WTC11 (cell line): ENCODE measurements at places on chromosomes 2 and 18. TPM values are rescaled to one million over a fixed set of nuclear protein-coding genes. Genes with fewer than 3 reads are reported as not detected.

DNA sequence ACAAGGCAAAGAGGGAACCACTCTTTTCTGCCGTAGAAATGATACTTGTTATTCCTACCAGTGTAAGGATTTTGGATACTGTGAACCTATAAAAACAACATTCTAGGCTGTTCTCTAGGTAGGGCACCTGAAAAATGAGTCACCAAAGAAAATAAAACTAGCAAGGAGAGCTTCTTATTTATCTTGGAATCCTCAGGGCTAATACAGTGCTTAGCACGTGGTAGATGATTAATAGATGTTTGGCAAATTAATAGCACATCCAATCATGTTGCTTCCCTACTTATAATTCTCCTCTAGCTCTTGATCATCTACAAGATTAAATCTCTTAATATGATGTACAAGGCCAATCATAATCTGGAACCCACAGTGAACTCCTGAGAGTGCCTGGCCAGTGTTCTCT is 73.1 kb downstream of the AAK1 start:
- no peaks in the 10 kb centered on the region for H3K27me3 ChIP-seq
- peaks cover 8% of the 10 kb centered on the region; the same call in 1 of the 2 replicates for H3K4me1 ChIP-seq
- DNase-seq: no peak
- no peak overlapping the region for H3K4me3 ChIP-seq
- no peak overlapping the region for H3K27ac ChIP-seq
- no peaks in the 10 kb centered on the region for H3K36me3 ChIP-seq

DNA sequence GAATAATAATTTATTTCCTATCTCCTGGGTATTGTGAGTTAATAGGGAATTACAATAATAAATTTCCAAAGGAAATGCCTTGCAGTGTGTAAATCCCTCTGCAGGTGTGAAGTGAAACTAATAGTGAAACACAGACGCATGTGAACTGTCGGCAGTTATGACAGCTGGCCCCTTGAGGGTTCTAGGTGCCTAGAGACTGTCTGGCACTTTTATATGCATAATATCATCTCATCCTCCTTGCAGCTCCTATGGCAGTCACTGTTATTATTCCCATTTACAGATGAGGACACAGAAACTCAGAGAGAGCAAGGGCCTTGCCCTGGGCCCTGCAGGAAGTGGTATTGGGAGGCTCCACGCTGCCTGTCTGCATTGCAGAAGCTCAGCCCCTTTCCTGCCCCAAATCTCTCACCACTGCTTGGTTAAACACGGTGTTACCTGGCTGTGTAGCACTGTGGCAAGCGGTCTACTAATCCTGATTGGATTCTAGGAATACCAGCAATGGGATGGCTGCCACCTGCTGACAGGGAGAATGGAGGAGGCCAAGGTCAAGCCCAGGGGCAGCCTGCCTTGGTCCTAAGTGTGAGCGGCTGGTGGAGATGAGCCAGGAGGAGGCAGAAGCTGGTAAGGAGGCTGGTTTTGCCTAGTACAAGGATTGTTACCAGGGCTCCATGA is 32.8 kb upstream of the ACKR3 start:
- H3K4me1 ChIP-seq: peaks cover 3% of the 10 kb centered on the region; the same call in 1 of the 2 replicates
- no peak for DNase-seq
- no peaks in the 10 kb centered on the region for H3K36me3 ChIP-seq
- H3K27ac ChIP-seq: no peak overlapping the region
- H3K4me3 ChIP-seq: no peak overlapping the region

GRCh38 chr2:99827296-99827999 is 314.9 kb downstream of the AFF3 start:
- H3K4me3 ChIP-seq: no peak overlapping the region
- H3K36me3 ChIP-seq: no peaks in the 10 kb centered on the region
- no peak for DNase-seq

DNA sequence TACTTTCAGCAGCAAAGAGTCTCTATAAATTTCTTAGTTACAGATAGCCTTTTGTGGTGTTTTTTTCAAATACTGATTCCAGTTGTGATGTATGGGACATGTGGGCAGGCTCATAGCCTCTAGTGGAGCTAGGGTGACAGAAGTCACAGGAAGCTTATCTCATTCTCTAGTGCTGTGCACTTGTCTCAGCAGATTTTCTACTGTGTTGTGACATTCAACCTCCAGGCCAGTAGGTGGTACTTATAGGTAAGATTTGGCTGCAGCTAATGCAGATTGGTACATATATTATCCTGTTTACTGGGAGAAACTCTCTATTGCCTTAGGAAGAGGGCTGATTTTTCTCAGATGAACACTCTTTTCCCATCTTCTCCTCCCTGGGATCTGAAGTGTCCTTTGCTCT is 176.2 kb downstream of the CALCRL start:
- H3K27me3 ChIP-seq: no peaks in the 10 kb centered on the region
- H3K36me3 ChIP-seq: no peaks in the 10 kb centered on the region; the same call in 1 of the 2 replicates
- no peak for DNase-seq

- H3K4me3 ChIP-seq: no peak overlapping the region
- DNase-seq: no peak
- peaks cover 4% of the 10 kb centered on the region for H3K4me1 ChIP-seq
Observed at GRCh38 chr2:13543550-13543949, 826.8 kb downstream of the TRIB2 start.

GRCh38 chr2:164761737-164762460 is 79.7 kb downstream of the COBLL1 start:
- H3K27me3 ChIP-seq: no peaks in the 10 kb centered on the region
- no peak overlapping the region for H3K4me3 ChIP-seq
- DNase-seq: no peak
- no peaks in the 10 kb centered on the region for H3K4me1 ChIP-seq

DNA sequence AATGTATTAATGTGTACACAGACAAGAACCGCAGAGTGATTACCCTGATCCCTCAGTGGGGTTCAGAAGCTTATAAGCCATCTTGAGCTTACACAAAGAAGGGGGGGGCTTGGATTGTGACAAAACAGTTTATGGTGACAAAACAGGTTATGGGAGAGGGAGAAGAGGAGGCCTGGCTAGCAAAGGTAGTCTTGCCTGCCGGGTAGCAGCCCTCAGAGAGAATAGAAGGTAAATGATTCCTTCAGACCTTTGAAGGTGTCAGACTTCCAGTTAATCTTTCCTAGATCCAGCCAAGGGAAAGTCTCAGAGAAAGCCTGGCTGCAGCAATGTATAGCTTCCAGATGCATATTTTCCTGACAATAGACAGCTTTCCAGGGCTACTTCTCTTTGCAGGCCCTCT is 44.6 kb upstream of the RAPH1 start:
- no peaks in the 10 kb centered on the region; the same call in 1 of the 2 replicates for H3K27me3 ChIP-seq

- no peak for DNase-seq
- H3K27me3 ChIP-seq: no peaks in the 10 kb centered on the region
- H3K27ac ChIP-seq: no peak overlapping the region
- no peaks in the 10 kb centered on the region for H3K36me3 ChIP-seq
Observed at GRCh38 chr2:203599509-203599908, 64.4 kb upstream of the RAPH1 start.

DNA sequence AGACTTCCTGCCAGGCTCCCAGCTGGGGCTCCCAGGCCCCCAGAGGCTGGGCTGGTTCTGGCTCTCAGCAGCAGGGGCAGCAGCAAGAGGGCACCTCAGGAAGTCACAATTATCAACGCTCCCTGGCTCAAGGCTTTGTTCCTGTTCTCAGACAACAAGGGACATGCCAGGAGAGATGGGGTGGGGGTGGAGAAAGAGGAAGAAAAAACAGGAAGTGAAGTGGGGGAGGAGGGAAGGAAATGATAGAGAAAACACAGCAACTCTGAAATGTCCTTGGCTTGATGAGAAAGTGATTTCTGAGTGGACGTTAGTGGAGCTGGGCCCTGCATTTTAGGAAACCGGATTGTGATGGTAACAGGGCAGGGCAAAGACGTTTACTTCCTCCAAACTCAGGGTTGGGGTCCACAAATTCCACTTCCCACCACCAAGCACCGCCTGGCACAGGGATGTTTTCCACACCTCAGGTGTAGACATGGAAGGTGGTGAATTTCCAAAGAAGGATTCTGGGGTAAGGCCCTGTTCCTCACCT is 40.4 kb downstream of the CYRIA start:
- no peak for DNase-seq
- no peaks in the 10 kb centered on the region for H3K27me3 ChIP-seq
- no peak overlapping the region for H3K4me3 ChIP-seq
- H3K36me3 ChIP-seq: no peaks in the 10 kb centered on the region; the same call in 1 of the 2 replicates

- H3K27ac ChIP-seq: no peak overlapping the region
- H3K27me3 ChIP-seq: no peaks in the 10 kb centered on the region
- peaks cover 13% of the 10 kb centered on the region for H3K4me1 ChIP-seq
- H3K4me3 ChIP-seq: no peak overlapping the region
- no peak for DNase-seq
- H3K36me3 ChIP-seq: no peaks in the 10 kb centered on the region
Observed at GRCh38 chr2:239600001-239600593, 199.3 kb upstream of the HDAC4 start.

- no peaks in the 10 kb centered on the region for H3K36me3 ChIP-seq
- DNase-seq: no peak
- H3K4me1 ChIP-seq: no peaks in the 10 kb centered on the region
- H3K27ac ChIP-seq: no peak overlapping the region
- H3K4me3 ChIP-seq: no peak overlapping the region
Observed at GRCh38 chr2:39893616-39894015, 114.6 kb upstream of the THUMPD2 start.

- no peaks in the 10 kb centered on the region for H3K27me3 ChIP-seq
- H3K4me1 ChIP-seq: peaks cover 7% of the 10 kb centered on the region
Observed at GRCh38 chr18:79918615-79919011, 32.8 kb downstream of the SLC66A2 start.

GRCh38 chr2:69954084-69954483 is 7.3 kb downstream of the ASPRV1 start:
- no peak for DNase-seq
- H3K36me3 ChIP-seq: no peaks in the 10 kb centered on the region
- no peaks in the 10 kb centered on the region for H3K4me1 ChIP-seq
- peaks cover 3% of the 10 kb centered on the region for H3K27me3 ChIP-seq

GRCh38 chr2:221166292-221166691 is 405.8 kb downstream of the EPHA4 start:
- no peak overlapping the region for H3K27ac ChIP-seq
- no peaks in the 10 kb centered on the region for H3K27me3 ChIP-seq
- H3K36me3 ChIP-seq: no peaks in the 10 kb centered on the region
- no peak for DNase-seq
- H3K4me1 ChIP-seq: peaks cover 6% of the 10 kb centered on the region
- no peak overlapping the region for H3K4me3 ChIP-seq

- no peak for DNase-seq
- peaks cover 20% of the 10 kb centered on the region for H3K4me1 ChIP-seq
- no peak overlapping the region for H3K27ac ChIP-seq
- no peak overlapping the region for H3K4me3 ChIP-seq
- H3K36me3 ChIP-seq: no peaks in the 10 kb centered on the region
Observed at GRCh38 chr2:222756951-222757650, 85.6 kb downstream of the MOGAT1 start.

DNA sequence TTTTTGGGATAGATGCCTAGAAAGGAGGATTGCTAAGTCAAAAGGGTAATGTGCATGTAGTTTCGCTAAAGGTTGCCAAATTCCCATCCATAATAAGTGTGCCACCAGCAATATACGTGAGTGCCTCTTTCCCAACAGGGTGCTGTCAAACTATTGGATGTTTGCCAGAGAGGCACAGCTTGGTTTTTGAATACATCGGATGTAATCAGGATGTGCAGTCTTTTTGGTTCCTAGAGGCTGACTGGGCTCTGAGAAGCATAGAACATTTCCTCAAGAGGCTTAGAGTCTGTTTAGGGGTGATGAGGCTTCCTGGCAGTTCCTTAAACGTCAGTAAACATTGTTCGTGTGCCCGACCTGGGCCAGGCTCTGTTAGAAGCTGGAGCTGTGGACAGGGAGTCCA is 28.0 kb downstream of the AGAP1 start:
- H3K4me1 ChIP-seq: peaks cover 43% of the 10 kb centered on the region
- H3K27me3 ChIP-seq: no peaks in the 10 kb centered on the region
- no peak for DNase-seq
- no peak overlapping the region for H3K27ac ChIP-seq
- H3K4me3 ChIP-seq: no peak overlapping the region

- no peaks in the 10 kb centered on the region for H3K27me3 ChIP-seq
- H3K27ac ChIP-seq: peak overlapping the region; percentile 89
- peaks cover 49% of the 10 kb centered on the region for H3K36me3 ChIP-seq
- peaks cover 42% of the 10 kb centered on the region for H3K4me1 ChIP-seq
- no peak overlapping the region for H3K4me3 ChIP-seq
- no peak for DNase-seq
Observed at GRCh38 chr2:10132996-10133647, 10.6 kb downstream of the RRM2 start.

- no peaks in the 10 kb centered on the region for H3K27me3 ChIP-seq
- no peak for DNase-seq
- no peak overlapping the region for H3K27ac ChIP-seq
- no peak overlapping the region for H3K4me3 ChIP-seq
- H3K4me1 ChIP-seq: peaks cover 12% of the 10 kb centered on the region
Observed at GRCh38 chr2:31031132-31031706, 107.0 kb downstream of the GALNT14 start.

- peaks cover 10% of the 10 kb centered on the region; the same call in 1 of the 2 replicates for H3K27me3 ChIP-seq
- peak overlapping the region; percentile 97 for H3K27ac ChIP-seq
- H3K36me3 ChIP-seq: no peaks in the 10 kb centered on the region
Observed at GRCh38 chr2:147843391-147843863, 1.4 kb upstream of the ACVR2A start.

GRCh38 chr2:145597809-145598208 is 1077.9 kb upstream of the ZEB2 start:
- H3K27me3 ChIP-seq: no peaks in the 10 kb centered on the region
- DNase-seq: no peak
- no peak overlapping the region for H3K27ac ChIP-seq
- peaks cover 27% of the 10 kb centered on the region for H3K4me1 ChIP-seq

- H3K4me1 ChIP-seq: no peaks in the 10 kb centered on the region
- H3K27ac ChIP-seq: no peak overlapping the region
- no peak for DNase-seq
- H3K36me3 ChIP-seq: no peaks in the 10 kb centered on the region
Observed at GRCh38 chr2:40352041-40352702, 99.7 kb downstream of the SLC8A1 start.

DNA sequence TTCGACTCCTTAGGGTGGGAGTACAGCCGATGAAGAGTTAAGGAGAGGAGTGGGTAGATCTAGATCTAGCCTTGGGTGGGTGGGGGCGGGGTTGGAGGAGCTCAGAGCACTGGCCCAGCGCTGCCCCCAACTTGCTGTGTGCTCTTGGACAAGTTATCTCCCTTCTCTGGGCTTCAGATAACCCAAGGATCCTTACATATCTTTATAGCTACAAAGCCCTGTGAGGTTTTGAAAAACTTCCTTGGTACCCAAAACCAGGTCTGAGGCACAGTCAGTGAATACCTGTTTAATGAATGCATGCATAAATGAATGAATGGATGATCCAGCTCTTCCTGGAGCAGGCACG is 1.3 kb upstream of the ODC1 start:
- no peak overlapping the region for H3K27ac ChIP-seq
- H3K4me3 ChIP-seq: peak overlapping the region; percentile 61

Gene FBXO41
- 19.2 to 21.5 TPM (median 21.1 TPM) in 3 replicates for total RNA-seq

Gene PFN4
- total RNA-seq: 0.48 TPM in 1 of 3 replicates, not detected in the others

Gene XDH
- total RNA-seq: 3.0 to 3.7 TPM (median 3.7 TPM) in 3 replicates

Gene AQP4
- 2.8 to 4.5 TPM (median 3.7 TPM) in 3 replicates for total RNA-seq

Gene ARL5A
- total RNA-seq: 73.2 to 82.7 TPM (median 74.1 TPM) in 3 replicates

Gene SERPINB12
- total RNA-seq: not detected in 3 replicates

Gene LOXHD1
- 0.35 to 0.64 TPM (median 0.57 TPM) in 3 replicates for total RNA-seq

Gene PLEK
- total RNA-seq: 0.26 to 0.46 TPM (median 0.37 TPM) in 3 replicates

Gene CFAP53
- total RNA-seq: 0.26 to 0.27 TPM (median 0.27 TPM) in 3 replicates

Gene CIDEA
- total RNA-seq: 0.23 to 0.50 TPM (median 0.23 TPM) in 3 replicates

Gene BBS5
- 0.90 to 1.6 TPM (median 1.5 TPM) in 3 replicates for total RNA-seq

Gene MRO
- 0.71 to 2.1 TPM (median 1.1 TPM) in 3 replicates for total RNA-seq

Gene OSBPL1A
- total RNA-seq: 53.1 to 55.1 TPM (median 54.4 TPM) in 3 replicates

Gene TCF23
- total RNA-seq: 0.05 to 0.14 TPM (median 0.13 TPM) in 3 replicates

Gene SLC4A5
- total RNA-seq: 0.62 to 1.8 TPM (median 1.2 TPM) in 3 replicates

Gene CRACDL
- total RNA-seq: 0.50 to 0.89 TPM (median 0.72 TPM) in 3 replicates

Gene REG3G
- total RNA-seq: 0.20 to 0.39 TPM (median 0.30 TPM) in 3 replicates
